HT-29 (cell line): ENCODE measurements at places on chromosomes 1 and 21. TPM values are rescaled to one million over a fixed set of nuclear protein-coding genes. Genes with fewer than 3 reads are reported as not detected.

DNA sequence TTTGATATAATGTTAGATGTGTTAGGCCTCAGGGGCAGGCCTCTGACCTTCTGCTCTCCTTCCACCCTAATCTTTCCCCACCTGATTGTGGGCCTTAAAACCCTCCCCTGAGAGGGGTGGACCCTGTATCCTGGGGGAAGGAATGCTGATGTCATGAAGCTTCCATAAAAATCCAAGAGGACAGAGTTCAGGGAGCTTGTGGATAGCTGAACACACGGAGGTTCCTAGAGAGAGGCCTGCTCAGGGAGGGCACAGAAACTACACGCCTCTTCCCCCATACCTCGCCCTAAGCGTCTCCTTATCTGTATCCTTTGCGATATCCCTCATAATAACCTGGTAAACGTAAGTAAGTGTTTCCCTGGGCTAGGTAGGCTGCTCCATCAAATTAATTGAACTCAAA is 4.3 kb downstream of the MFN2 start:
- DNase-seq, result no peak

DNA sequence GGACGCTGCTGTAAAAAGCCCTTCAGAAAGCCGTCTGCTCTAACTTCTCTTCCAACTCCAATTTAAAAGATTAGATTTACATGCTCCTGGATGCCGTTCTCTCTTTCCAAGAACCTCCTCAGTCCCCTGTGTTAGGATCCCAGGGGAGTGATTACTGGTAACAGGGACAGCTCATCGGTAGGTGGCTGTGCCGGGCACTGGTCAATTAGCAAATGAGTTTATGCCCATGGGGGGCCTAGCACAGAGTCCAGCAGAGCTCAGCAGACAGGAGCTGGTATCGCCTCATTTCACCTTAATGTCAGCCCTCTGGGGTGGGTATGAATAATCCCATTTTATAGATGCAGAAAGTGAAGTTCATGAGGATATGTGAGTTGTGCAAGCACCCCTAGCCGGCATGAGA is 191.9 kb downstream of the GRIK3 start:
- DNase-seq, result no peak

DMRTB1 gene
- not detected in 2 replicates for total RNA-seq

DNA sequence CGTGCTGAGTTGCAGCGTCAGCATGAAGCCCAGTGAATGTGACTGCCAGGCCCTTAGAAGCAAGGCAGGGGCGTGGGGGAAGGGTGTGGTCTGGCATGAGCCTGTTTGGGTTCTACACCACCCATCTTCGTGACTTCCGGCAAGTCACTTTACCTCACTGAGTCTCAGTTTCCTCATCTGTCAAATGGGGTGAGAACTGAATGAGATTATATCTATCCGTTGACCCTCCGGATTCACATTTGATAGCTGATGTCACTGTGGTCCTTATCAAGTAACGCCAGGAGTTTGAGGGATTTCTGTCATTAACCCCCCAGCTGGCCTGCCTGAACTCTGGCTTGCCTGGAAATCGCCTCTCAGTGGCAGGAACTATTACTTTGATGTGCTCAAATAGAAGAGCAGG is 15.6 kb downstream of the MRPL37 start:
- no peak for DNase-seq

DNA sequence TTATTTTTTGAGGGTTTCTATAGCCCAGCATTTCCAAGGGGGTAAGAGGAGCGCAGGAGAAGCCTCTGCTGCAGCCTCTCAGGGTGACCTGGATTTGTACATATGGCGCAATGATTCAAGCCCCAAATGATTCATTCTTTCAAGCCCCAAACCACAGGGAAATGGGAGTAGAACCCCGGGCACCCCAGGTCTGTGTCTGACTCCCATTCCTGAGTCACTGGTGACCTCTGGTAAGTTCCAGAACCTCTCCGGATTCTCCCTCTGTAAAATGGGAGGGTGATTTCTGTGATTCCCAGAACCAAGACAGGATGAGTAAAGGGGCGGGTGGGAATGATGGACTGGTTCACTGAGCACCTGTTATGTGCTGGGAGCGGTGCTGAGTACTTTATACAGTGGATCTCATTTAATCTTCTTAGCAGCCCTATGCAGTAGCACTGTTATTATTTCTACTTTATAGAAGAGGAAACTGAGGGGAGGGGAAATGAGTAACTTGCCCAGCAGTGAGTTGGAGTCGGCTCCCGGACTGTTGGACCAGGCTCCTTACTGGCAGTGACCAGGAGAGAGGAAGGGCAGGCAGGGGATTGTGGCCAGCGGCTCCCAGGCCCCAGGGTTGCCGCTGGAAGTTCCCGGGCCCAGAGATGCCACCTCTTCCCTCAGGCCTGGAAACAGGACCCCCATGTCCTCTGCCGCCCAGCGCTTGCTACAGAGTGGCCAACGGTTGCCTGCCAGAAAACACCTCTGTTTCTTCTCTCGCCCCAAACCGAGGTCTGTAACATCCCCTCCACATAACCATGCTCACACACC is 20.3 kb upstream of the SLC26A9 start:
- DNase-seq, result no peak

S100A9 gene
- 1.8 TPM in 1 of 2 replicates, not detected in the other for total RNA-seq

INSRR gene
- 0.03 TPM in 1 of 2 replicates, not detected in the other for total RNA-seq

- no peak for DNase-seq
Observed at GRCh38 chr1:33599516-33600115, 127.2 kb downstream of the ZSCAN20 start.

DNA sequence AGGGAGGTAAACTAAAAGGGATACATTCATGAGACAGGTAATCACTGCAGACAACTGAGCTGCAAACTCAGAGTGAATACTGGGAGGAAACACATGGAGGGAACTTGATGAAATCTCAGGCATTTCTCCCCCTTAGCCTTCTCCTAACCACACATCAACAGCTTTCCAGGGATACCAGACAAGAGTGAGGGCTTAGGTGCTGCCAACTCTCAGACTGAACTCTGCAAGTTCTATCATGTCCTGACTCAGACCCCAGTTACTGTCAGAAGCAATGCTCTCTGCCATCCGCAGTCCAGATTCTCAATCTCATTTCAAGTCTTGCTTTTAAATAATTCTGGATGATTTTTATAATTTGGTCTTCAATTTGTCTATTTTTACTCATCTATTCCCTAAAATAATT is 267.3 kb downstream of the LTN1 start:
- DNase-seq, result no peak
